Femur (tissue), 1 donor: ENCODE measurements at places on chromosomes 16 and 17.
A peak's percentile ranks its signal among the peaks of the same experiment; 100 is the strongest.

DNA sequence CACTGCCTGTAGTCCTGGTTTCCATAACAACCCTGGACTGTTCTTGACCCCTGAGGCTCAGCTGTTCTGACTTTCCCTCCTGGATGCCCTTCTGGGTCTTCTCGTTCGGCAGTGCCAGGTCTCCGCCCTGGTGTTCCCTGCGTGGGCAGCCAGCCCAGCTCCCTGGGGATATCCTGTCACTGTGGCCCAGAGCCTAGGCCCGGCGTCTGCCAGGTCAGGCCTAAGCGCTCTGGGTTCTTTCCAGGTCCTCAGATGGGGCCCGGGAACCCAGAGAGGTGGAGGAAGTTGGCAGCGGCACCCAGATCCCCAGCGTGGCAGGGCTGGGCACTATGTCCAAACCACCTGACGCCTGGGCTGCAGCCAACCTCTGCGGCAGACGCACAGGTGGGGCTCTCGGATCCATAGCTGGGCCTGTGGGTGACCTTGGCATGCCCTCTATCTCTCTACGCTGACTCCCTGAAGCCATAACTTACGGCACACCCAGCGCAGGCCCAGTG lies 12.5 kb upstream of the ATP2A3 start:
- DNase-seq, result no peak

DNA sequence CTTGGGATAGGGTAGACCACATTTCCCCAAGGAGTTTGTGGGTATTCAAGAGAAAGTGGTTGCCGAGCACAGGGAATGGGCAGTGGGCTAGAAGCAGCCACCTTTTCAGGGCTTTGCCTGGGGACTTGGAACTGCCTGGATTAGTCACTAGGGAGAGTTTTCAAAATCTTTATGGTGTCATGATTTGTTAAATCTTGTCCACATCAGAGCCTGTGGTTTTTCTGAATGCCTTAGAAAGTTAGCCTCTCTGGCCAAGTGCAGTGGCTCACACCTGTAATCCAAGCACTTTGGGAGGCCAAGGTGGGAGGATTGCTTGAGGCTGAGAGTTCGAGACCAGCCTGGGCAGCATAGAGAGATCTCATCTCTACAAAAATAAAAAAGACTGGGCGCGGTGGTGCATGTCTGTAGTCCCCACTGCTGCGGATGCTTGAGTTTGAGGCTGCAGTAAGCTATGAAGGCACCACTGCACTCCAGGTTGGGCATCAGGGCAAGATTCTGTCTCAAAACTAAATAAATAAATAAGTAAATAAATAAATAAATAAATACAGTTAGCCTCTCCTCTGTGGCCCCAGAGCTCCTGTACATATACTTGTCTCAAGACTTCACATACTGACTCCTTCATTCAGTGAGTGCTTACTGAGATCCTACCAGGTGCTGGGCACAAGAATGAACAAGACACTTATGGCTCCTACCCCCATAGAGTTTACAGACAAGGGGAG lies 76.3 kb upstream of the HNF1B start:
- DNase-seq, result no peak

DNA sequence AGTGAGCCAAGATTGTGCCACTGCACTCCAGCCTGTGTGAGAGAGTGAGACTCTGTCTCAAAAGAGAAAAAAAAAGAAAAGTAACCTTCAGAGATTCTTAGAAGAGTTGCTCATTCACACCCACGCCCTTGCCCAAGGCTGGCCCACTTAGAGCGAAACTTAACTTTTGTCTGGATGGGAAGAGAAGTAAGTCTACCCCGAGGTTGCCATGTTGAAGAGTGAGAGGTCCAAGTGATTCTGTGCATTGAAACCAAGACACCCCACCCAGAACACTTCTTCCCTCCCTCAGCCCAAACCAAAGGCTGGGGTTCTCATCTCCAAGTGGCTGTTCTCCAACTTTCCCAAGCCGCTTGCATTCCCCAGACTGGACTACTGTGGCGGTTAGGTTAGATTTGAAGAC lies 2.4 kb upstream of the CISD3 start:
- DNase-seq, result no peak

DNA sequence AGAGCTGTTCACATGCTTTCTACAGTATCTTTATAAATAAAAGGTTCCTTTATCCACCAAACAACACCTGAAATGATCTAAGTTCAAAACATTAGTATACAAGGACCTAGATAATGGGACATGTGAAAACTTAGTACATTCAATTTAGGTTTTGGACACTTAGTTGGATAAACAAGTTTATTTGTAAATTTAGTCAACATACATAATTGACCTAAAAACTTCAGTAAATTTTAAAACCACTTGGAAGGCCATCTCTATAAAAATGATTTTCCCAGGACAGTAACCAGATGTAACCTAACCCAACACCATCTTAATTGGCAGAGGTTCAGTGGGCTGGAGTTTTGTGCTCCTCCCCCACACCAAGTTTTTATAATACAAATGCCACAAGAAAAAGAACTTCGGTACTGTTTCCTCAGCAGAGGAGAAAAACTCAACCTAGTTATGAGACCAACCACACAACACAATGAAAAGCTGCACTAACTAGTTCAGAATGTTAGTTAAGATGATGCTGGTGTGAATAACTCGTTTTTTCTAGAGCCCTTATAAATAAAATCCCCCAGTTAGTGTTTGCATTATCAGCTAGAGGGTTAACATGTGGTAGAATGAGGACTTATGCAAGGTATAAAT lies 7.2 kb upstream of the UNK start:
- no peak for DNase-seq

DNA sequence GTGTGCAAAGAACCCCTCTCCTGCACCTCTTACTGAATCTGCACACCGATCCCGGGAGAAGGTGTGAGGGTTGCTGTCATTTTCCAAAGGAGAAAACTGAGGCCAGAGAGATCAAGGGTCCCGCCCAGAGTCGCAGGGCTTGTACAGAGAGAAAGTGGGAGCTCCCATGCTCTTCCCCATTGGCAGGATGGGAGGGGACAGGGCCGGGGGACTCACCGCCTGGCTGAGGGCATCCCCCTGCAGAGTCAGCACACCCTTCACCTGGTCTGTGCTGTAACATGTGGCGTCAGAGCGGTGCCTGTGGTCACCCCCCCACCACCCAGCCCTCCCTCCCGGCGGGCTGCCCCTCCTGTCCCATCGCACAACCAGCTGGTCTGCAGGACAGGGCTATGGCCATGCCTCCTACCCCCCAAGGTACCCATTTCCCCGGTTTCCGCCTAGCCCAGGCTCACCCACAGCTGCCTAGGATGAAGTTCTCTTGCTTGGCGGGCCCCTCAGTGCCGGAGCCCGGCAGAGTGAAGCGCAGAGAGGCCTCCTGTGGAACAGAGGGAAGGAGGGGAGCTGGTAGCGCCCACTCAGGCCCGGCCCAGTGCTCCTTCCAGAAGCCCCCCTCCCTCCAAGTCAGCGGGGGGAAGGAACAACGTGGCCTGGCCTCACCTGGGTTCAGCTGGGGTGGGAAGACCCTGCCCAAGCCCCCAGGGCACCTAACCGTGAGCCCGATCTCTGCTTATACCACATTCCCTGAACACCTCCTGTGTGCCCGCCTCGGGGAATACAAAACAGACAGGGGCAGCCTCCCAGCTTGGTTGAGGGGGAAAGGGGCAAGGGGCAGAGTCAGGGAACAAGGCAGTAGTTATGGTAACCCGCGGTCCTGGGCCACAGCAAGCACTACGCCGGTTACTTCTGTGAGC lies 1.1 kb downstream of the ROGDI start:
- no peak for DNase-seq

DNA sequence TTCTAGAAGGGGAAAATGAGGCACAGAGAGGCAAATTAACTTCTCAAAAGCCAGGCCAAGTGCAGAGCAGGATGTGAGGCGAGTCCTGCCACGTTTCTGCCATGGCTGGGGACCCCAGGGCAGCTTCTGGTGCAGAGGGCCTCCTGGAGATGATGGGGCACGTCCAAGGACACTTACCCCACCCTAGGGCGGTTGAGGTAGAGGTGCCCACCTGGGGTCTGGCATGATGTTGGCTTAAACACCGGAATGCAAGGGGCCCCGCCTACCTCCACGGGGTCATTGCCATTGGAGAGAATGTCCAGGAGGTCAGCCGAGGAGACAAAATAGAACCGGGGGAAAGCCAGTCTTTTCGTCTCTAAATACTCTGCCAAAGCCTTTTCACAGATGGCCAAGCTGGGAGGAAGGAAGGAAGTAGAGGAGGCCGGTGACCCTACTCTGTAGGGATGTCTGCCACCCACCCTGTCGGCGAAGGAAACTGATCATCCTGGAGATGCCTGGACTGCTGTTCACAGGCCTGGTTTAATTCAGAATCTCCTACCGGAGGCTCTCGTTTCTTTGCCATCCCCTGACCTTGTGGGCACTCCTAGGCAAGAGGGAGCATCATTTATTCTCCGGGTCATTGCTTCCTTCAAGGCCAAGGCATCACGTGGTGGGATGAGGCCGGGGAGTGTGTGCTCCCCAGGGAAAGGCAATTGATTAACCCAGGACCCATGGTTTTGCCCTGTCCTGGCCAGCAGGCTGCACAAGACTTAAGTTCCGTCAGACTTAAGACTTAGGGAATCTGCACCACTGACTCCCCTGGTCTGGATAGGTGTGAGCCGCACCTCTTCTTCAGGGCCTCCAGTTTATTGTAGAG lies 70.5 kb downstream of the DNAH17 start:
- DNase-seq, result no peak

DNA sequence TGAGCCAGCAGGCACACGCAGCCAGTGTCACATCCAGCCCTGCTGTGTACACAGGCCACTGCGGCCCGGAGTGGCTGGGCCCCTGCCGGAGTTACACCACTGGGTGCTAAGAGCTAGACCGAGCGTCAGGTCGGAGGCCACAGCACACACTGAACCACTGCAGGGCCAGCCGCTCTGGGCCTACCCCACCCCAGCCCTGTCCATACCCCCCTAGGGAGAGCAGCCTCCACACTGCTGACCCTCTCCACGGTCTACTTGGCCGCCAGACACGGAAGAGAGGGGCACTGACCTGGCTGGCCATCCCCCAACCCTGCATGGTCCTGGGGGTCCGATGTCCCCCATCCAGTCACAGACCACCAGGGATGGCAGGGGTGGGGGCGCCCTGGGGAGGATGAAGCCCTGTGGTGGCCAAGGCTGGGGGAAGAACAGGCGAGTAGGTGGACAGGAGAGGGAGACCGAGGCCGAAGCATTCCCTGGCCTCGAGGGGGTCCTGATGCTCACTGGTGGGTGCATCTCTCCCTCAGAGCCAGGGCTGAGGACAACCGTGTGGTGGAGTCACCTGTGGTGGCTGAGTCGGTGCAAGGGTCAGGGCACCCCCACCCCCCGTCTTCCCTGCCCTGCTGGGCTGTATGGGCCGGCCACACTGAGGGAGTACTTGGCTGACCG lies 34.9 kb upstream of the ZC3H18 start:
- DNase-seq, result peak; percentile 32

DNA sequence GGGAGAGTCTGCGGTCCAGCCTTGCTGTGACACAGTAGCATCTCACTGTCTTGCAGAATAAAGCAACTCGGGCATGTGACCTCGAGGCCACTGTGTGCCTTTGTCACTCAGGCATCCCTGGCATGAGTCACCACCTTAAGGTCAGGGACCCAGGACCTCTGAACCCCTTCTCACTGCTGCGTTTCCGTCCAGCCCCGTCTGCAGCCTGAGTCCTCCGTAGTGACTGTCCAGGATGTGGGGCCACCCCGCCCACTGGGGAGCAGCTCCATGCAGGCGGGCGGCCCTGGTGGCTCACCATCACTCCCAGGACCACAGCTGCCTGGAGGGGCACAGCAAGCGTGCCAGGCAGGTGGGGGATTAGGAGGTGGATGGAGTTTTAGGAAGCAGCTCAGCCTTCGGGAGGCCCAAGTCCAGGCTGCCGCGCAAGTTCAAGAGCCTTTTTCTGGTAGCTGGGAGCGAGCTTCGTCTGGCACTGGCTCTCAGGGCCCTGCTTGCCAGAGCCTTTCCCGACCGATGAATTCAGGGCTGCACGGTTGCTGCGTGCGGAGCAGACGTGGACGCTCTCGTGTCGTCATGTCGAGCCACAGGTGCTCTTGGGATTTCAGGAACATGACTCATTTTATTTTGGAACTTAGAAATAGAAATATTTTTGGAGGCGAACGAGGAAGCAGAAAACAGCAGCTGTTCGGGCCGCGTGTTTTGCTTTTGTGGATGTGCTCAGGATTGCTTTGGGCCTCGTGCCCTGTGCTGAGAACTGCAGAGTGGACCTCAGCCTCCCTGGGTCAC lies 16.8 kb downstream of the KCTD5 start:
- no peak for DNase-seq

DNA sequence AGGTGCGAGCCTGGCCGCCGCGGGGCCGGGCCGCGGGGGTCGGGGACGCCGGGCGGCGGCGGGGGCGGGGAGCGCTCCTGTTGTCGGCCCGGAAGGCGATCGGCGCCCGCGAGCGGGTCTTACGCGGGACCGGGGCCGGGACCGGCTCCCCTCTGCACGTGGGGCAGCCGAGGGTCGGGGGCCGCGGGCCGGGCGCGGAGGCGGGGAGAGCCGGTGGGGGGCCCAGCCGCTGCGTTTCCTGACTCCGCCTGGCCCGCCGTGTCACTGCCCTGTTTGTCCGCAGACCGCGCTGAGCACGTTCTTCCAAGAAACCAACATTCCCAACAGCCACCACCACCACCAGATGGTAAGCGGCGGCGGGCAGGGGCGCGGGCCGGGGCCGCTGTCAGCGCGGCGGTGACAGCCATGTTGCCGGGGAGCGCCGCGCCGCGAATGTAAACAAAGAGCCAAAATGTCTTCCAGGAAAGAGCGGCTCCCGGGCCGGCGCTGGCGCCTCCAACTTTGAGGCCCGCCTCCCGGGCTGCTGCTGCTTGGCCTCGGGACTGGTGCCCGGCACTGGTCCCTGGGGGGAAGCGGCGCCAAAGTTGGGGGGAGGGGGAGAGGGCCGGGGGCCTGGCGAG lies 586 bp downstream of the UBALD2 start:
- peak; percentile 79 for DNase-seq

DNA sequence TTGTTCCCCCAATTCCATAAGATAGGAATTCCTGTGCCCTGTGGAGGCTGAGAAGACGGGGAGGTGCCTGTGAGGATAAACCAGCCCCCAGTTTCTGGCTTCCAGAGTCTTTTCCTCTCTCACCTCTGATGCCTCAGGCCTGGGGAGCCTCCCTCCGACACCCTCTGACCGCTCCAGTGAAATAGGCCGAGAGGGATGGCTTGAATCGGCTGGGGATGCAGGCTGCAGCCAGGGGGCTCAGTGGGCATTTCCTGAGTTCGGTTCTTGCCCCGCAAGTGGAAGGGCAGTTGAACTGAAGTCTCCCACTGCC lies 339.4 kb downstream of the SEC14L1 start:
- no peak for DNase-seq

DNA sequence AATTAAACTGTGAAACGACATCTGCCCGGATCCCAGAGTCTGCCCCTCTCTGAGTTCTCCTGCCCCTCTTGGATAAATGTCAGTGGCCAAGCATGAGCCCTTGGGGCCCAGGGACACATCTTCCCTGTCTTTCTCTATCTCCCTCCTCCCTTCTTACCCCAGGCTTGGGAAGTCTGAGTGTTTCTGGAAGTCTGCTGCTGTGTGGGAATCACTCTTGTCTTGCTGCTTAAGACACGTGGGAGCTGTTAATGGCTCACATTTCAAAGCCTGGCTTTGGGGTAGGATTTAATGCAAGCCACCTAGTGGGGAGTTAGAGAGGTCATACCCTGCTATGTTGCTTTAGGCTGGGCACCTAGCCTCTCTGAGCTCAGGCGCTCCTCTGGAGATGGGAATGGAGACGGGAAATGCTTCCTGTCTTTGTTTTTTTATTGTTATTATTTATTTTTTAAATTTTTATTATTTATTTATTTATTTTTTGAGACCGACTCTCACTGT lies 218.5 kb upstream of the CIBAR2 start:
- no peak for DNase-seq
